T-cell (primary cell): ENCODE measurements at places on chromosomes 4 and X. TPM values are rescaled to one million over a fixed set of nuclear protein-coding genes. Genes with fewer than 3 reads are reported as not detected.

The CFAP47 gene
- not detected for total RNA-seq

The CT45A10 gene
- not detected for total RNA-seq

The AFF2 gene
- 1.7 TPM for total RNA-seq

The DIPK2B gene
- not detected for total RNA-seq

The IQSEC2 gene
- total RNA-seq, result 1.2 TPM

The MAB21L2 gene
- total RNA-seq, result not detected

The HPSE gene
- 6.6 TPM for total RNA-seq

The PPP1R3F gene
- 20.0 TPM for total RNA-seq

The HSD17B11 gene
- 57.3 TPM for total RNA-seq

The SSX4B gene
- total RNA-seq, result not detected

The GYPE gene
- total RNA-seq, result 0.21 TPM

The CPE gene
- not detected for total RNA-seq

The AMBN gene
- total RNA-seq, result not detected

The FAM53A gene
- total RNA-seq, result 2.3 TPM

The LDOC1 gene
- total RNA-seq, result 12.2 TPM

The SMARCA1 gene
- 0.98 TPM for total RNA-seq

The MTM1 gene
- total RNA-seq, result 20.3 TPM

The NUDT11 gene
- total RNA-seq, result 1.1 TPM

The PDZD4 gene
- 9.0 TPM for total RNA-seq

The CPZ gene
- 0.32 TPM for total RNA-seq

The ARX gene
- not detected for total RNA-seq

The TBC1D19 gene
- total RNA-seq, result 6.8 TPM

The XAGE2 gene
- not detected for total RNA-seq
